Naive thymus-derived CD4-positive, alpha-beta T cell (primary cell): ENCODE measurements at places on chromosomes 6 and 20. TPM values are rescaled to one million over a fixed set of nuclear protein-coding genes. Genes with fewer than 3 reads are reported as not detected.

GRCh38 chr6:71619836-71620235 lies 266.5 kb upstream of the RIMS1 start:
- no peak overlapping the region for H3K4me3 ChIP-seq
- no peaks in the 10 kb centered on the region for H3K4me1 ChIP-seq
- no peak for DNase-seq

DNA sequence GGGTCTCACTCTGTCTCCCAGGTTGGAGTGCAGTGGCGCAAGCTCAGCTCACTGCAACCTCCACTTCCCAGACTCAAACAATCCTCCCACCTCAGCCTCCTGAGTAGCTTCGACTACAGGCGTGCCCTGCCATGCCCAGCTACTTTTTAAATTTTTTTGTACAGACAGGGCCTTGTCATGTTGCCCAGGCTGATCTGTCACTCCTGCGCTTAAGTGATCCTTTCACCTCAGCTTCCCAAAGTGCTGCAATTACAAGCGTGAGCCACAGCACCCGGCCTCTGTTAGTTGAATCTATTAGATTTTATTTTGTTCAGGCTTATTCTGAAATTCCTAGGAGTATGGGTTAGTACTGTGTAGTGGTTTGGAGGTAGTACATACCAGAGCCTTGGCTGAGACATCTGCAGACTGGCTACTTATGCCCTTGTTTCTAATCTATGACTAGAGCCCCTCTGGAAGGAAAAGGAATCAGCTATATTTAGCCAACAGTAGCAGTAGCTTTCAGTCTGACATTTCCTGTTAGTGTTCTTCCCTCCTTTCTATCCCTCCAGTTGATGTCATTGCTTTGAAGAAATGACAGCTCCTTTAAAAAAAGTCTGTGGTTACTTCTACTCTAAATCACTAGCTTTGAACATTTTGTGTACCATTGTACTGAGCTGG lies 74.4 kb downstream of the ITCH start:
- no peak overlapping the region for H3K4me3 ChIP-seq
- H3K4me1 ChIP-seq, result no peaks in the 10 kb centered on the region

GRCh38 chr20:45416917-45417316 lies 976 bp downstream of the PIGT start:
- no peaks in the 10 kb centered on the region for H3K27me3 ChIP-seq
- peaks cover 12% of the 10 kb centered on the region for H3K4me1 ChIP-seq
- no peak for DNase-seq
- H3K4me3 ChIP-seq, result peak overlapping the region; percentile 98

- H3K36me3 ChIP-seq, result no peaks in the 10 kb centered on the region
- no peaks in the 10 kb centered on the region for H3K4me1 ChIP-seq
- DNase-seq, result no peak
Measured at GRCh38 chr6:168545428-168545827, 104.4 kb downstream of the SMOC2 start.

GRCh38 chr6:142953373-142954273 lies 8.6 kb upstream of the HIVEP2 start:
- no peaks in the 10 kb centered on the region for H3K27me3 ChIP-seq
- H3K36me3 ChIP-seq, result no peaks in the 10 kb centered on the region
- peak overlapping the region; percentile 0 for H3K27ac ChIP-seq
- no peak overlapping the region for H3K4me3 ChIP-seq

- no peaks in the 10 kb centered on the region for H3K4me1 ChIP-seq
- H3K36me3 ChIP-seq, result no peaks in the 10 kb centered on the region
- no peaks in the 10 kb centered on the region for H3K27me3 ChIP-seq
- DNase-seq, result no peak
- no peak overlapping the region for H3K4me3 ChIP-seq
Measured at GRCh38 chr20:53345536-53346334, 247.9 kb downstream of the ZNF217 start.

GRCh38 chr6:119799596-119800509 lies 450.3 kb upstream of the MAN1A1 start:
- H3K36me3 ChIP-seq, result no peaks in the 10 kb centered on the region
- no peak overlapping the region for H3K27ac ChIP-seq
- no peaks in the 10 kb centered on the region for H3K27me3 ChIP-seq
- no peak for DNase-seq

- H3K27me3 ChIP-seq, result no peaks in the 10 kb centered on the region
- no peaks in the 10 kb centered on the region for H3K4me1 ChIP-seq
- no peak for DNase-seq
- no peak overlapping the region for H3K4me3 ChIP-seq
Measured at GRCh38 chr6:140437619-140438345, 1063.3 kb upstream of the CITED2 start.

DNA sequence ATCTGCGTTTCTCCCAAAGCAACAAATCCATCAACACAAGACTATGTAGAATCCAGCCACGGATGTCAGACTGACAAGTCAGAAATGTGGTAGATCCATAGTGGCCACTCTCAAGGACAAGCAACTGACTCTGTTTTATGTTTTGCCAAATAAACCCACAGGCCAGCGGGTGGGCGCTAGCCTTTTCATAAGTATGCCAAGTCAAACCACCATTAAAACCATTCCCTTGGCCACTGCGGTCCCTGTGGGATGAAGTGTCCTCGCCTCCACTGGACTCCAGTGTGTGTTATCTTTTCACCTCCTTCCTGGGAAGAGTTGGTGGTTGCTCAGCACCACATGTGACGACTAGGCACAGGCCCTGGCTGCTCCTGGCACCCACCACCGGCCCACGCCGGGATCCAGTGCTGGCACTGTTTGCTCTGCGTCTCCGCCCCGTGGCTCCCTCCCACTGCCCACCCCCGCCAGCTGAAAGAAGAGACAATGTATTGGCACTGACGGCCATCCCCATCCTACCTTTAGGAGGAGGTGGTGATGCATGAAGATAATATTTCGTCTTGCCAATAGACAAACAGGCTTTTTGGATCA lies 103.4 kb downstream of the FOXC1 start:
- no peak overlapping the region for H3K27ac ChIP-seq
- H3K27me3 ChIP-seq, result no peaks in the 10 kb centered on the region
- H3K36me3 ChIP-seq, result no peaks in the 10 kb centered on the region
- no peak overlapping the region for H3K4me3 ChIP-seq
- DNase-seq, result no peak

- no peak for DNase-seq
- no peaks in the 10 kb centered on the region for H3K4me1 ChIP-seq
- no peaks in the 10 kb centered on the region for H3K36me3 ChIP-seq
- H3K27ac ChIP-seq, result no peak overlapping the region
Measured at GRCh38 chr20:13841206-13841605, 56.4 kb downstream of the NDUFAF5 start.

- no peaks in the 10 kb centered on the region for H3K27me3 ChIP-seq
- H3K4me1 ChIP-seq, result no peaks in the 10 kb centered on the region
- H3K4me3 ChIP-seq, result no peak overlapping the region
- H3K27ac ChIP-seq, result no peak overlapping the region
Measured at GRCh38 chr6:4553387-4553786, 222.8 kb upstream of the CDYL start.

GRCh38 chr20:51542571-51543421 lies at the start of gene NFATC2:
Gene NFATC2, minus strand, starts transcription at chr20:51542719. Its CDS starts 220 bp downstream, at chr20:51542499.
- H3K36me3 ChIP-seq, result no peaks in the 10 kb centered on the region
- H3K27me3 ChIP-seq, result no peaks in the 10 kb centered on the region
- DNase-seq, result peak; percentile 47
- peak within 1 kb of the TSS; percentile 96 for H3K27ac ChIP-seq
- peak within 1 kb of the TSS; percentile 68 for H3K4me3 ChIP-seq
- peaks cover 32% of the 10 kb centered on the region for H3K4me1 ChIP-seq

- H3K27ac ChIP-seq, result peak overlapping the region; percentile 61
- peaks cover 36% of the 10 kb centered on the region for H3K36me3 ChIP-seq
- DNase-seq, result no peak
- H3K4me1 ChIP-seq, result peaks cover 35% of the 10 kb centered on the region
- H3K27me3 ChIP-seq, result no peaks in the 10 kb centered on the region
Measured at GRCh38 chr6:158635427-158636073, 9.0 kb downstream of the DYNLT1 start.

- DNase-seq, result no peak
- no peaks in the 10 kb centered on the region for H3K36me3 ChIP-seq
- H3K27ac ChIP-seq, result no peak overlapping the region
- H3K27me3 ChIP-seq, result no peaks in the 10 kb centered on the region
- peaks cover 25% of the 10 kb centered on the region for H3K4me1 ChIP-seq
- no peak overlapping the region for H3K4me3 ChIP-seq
Measured at GRCh38 chr6:149081281-149081680, 236.2 kb upstream of the TAB2 start.

GRCh38 chr20:48629069-48629959 lies 198.5 kb downstream of the PREX1 start:
- H3K27ac ChIP-seq, result no peak overlapping the region
- H3K36me3 ChIP-seq, result peaks cover 20% of the 10 kb centered on the region
- H3K27me3 ChIP-seq, result no peaks in the 10 kb centered on the region
- H3K4me1 ChIP-seq, result no peaks in the 10 kb centered on the region
- DNase-seq, result no peak

GRCh38 chr6:170222498-170223471 lies 68.1 kb downstream of the DLL1 start:
- no peak overlapping the region for H3K27ac ChIP-seq
- no peak overlapping the region for H3K4me3 ChIP-seq
- H3K4me1 ChIP-seq, result no peaks in the 10 kb centered on the region
- DNase-seq, result no peak

DNA sequence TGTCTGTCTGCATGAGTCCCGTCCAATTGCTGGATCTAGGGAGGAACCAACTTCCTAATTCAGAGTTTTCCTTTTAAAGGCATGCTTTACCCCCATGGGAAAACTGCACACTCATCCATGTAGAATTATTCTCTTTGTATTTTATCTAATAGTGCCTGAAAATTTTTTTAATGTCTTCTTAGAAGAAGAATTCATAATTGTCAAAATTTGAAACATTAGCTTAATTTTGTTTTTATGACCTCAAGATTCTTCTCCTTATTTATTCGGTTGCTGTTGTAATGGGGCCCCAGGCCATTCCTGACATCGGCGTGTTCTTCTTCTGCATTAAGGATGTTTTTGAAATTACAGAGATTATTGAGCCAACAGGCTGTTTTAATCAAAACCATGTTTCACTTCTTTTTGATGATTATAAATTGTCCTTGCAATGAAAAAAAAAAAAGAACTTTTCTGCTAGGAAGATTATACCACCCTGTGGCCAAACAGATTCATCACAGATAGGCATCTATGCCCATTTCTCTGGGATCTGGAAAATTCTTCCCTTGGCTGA lies 100.3 kb downstream of the ZNF217 start:
- no peaks in the 10 kb centered on the region for H3K4me1 ChIP-seq
- no peak overlapping the region for H3K4me3 ChIP-seq
- H3K27me3 ChIP-seq, result no peaks in the 10 kb centered on the region
- DNase-seq, result no peak
- H3K36me3 ChIP-seq, result no peaks in the 10 kb centered on the region

- no peak overlapping the region for H3K27ac ChIP-seq
- H3K4me3 ChIP-seq, result no peak overlapping the region
Measured at GRCh38 chr6:131398176-131398575, 174.8 kb upstream of the ARG1 start.

GRCh38 chr6:10315658-10316372 lies 99.1 kb downstream of the TFAP2A start:
- no peaks in the 10 kb centered on the region for H3K27me3 ChIP-seq
- H3K27ac ChIP-seq, result no peak overlapping the region
- no peak overlapping the region for H3K4me3 ChIP-seq
- no peak for DNase-seq

GRCh38 chr20:39268981-39269461 lies 306.9 kb downstream of the DHX35 start:
- H3K27ac ChIP-seq, result no peak overlapping the region
- H3K4me3 ChIP-seq, result no peak overlapping the region
- H3K36me3 ChIP-seq, result no peaks in the 10 kb centered on the region
- no peaks in the 10 kb centered on the region for H3K4me1 ChIP-seq
- DNase-seq, result no peak
- H3K27me3 ChIP-seq, result no peaks in the 10 kb centered on the region

GRCh38 chr20:57260934-57261333 lies 5.5 kb downstream of the BMP7 start:
- H3K4me3 ChIP-seq, result no peak overlapping the region
- DNase-seq, result no peak
- H3K27me3 ChIP-seq, result no peaks in the 10 kb centered on the region
- no peak overlapping the region for H3K27ac ChIP-seq
- H3K36me3 ChIP-seq, result no peaks in the 10 kb centered on the region

- DNase-seq, result no peak
- H3K36me3 ChIP-seq, result no peaks in the 10 kb centered on the region
- no peaks in the 10 kb centered on the region for H3K4me1 ChIP-seq
- no peak overlapping the region for H3K27ac ChIP-seq
Measured at GRCh38 chr6:97915537-97915936, 632.5 kb upstream of the MMS22L start.

The ANKRD66 gene
- total RNA-seq, result not detected

The CNR1 gene
- not detected for total RNA-seq

The DHX16 gene
- 25.9 TPM for total RNA-seq

The MAS1L gene
- not detected for total RNA-seq

The GSTA2 gene
- not detected for total RNA-seq

The NHLRC1 gene
- total RNA-seq, result 0.18 and 0.39 TPM in 2 replicates

The CPNE5 gene
- not detected for total RNA-seq

The C20orf141 gene
- total RNA-seq, result not detected

The CYP21A2 gene
- 0.48 and 0.56 TPM in 2 replicates for total RNA-seq

The LGSN gene
- 0.11 TPM for total RNA-seq

The GDAP1L1 gene
- total RNA-seq, result not detected in 2 replicates

The VIP gene
- not detected for total RNA-seq

The ARFGEF3 gene
- 0.03 TPM for total RNA-seq

The LY6G6C gene
- total RNA-seq, result not detected

The BMP2 gene
- 0.08 TPM for total RNA-seq

The AURKA gene
- total RNA-seq, result 0.95 TPM

The GTSF1L gene
- 1.4 TPM for total RNA-seq
